ENCODE measurements at places on chromosomes 3 and 15.
A peak's percentile ranks its signal among the peaks of the same experiment; 100 is the strongest.

- DNase-seq, result no peak
Observed at GRCh38 chr3:51393564-51393963, 2.5 kb downstream of the RBM15B start.

GRCh38 chr15:66298803-66299251, 5.5 kb downstream of the DIS3L start:
- no peak for DNase-seq

DNA sequence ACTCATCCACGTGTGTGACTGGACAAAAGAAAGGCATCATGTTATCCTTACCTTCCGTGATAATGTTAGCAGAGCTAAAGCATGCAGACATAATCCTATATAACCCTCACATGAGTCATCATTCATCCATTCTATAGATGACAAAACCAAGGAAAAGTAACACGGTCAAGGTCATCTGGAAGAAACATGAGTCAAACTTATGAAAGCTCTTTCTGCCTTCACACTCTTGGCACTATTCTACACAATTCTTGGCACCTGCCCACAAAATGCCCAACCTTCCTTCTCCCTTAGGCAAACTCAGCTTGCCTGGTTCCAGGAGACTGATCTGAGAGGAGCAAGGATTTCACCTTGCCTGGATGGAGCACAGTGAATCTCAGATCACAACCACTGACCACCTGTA, 66.9 kb downstream of the PRICKLE2 start:
- no peak for DNase-seq

GRCh38 chr3:24139463-24140412, 194.7 kb downstream of the NR1D2 start:
- DNase-seq, result no peak

- DNase-seq, result no peak
Observed at GRCh38 chr15:43210172-43210745, 10.6 kb downstream of the EPB42 start.

DNA sequence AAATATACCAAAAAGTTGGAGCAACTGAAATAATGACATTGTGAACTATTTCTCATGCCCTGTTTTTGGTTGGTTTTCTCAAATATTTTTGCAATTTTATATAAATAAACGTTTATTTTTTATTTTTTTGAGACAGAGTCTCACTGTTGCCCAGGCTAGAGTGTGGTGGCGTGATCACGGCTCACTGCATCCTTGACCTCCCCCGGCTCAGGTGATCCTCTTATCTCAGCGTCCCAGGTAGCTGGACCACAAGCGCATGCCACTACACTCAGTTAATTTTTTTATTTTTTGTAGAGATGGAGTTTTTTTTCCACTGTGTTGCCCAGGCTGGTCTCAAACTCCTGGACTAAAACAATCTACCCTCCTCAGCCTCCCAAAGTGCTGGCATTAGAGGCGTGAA, 45.6 kb downstream of the YEATS2 start:
- no peak for DNase-seq

GRCh38 chr15:31471731-31472430, 145.2 kb downstream of the KLF13 start:
- DNase-seq, result no peak

DNA sequence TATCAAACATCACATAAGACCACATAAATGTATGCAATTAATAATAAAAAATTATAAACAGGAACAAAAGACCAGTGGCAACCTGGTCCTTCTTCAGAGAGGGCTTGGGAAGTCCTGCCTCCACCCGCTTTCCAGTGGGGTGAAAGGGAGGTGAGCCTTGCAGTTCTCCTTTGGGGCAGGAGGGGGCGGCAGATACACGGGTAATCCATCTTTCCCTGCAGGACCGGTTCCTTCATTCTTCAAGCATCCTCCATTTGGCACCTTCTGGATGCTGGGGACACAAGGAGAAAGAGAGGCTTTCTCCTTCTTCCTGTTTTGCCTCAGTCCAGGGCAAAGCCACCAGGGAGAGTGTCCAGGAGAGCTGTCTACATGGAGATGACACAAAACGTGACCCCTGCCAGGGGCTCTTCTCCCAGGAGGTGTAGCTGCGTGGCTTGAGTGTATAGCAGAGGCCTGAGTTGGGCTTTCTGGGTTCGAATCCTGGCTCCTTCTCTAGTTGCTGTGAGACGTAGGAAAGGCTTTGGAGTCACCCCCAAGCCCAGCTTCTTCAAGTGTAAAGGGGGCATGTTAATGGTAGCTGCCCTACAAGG, 23.2 kb downstream of the RPLP1 start:
- peak; percentile 77 for DNase-seq

DNA sequence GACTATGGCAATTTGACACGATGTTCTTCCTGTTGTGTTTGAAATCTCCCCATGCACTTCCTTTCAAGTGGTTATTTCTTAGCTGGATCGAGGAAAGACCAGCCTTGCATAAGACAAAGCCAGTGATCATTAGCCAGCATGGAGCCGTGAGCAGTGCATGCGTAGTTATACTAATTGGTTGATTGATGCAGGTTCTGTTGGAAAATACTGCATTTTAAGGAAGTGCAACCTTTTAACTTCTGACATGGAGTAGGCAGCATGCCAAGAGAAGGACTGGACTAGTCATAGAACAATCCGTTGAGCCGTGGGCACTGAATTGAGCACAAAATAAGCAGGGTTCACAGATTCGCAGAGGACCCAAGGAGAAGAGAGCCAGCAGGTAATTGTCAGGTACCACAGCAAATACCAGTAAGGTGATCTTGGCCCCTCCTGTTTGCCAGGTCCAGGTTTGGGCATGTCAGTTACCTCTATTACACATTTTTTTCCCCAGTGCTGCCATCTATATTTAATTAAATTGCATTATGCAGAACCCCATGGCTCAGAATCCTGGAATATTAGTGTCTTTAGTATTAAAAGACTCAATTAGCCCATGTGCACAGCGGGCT, 29.0 kb upstream of the BCL6 start:
- DNase-seq, result no peak

- DNase-seq, result no peak
Observed at GRCh38 chr15:41493902-41494189, 172 bp downstream of the ITPKA start.

- DNase-seq, result no peak
Observed at GRCh38 chr15:28116521-28117431, 17.7 kb upstream of the OCA2 start.

DNA sequence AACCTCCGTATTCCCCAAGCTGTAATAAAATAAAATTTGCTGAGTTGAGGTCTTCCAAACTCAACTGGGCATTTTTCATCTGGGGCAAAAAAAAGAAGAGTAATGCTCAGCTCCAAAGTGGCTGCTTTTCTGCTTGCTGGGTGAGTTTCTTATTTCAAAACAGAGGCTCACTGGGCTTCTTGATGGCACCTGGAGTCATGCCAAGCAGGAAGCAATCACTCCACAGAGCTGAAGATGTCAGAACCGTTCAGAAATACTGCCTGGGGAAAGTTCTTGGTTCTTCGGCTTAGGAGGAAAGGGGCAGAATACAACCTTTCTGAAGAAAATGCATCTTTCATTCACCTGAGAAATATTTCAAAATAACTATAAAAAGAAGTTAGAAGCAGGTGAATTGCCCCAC, 4.1 kb downstream of the CCR9 start:
- DNase-seq, result no peak

DNA sequence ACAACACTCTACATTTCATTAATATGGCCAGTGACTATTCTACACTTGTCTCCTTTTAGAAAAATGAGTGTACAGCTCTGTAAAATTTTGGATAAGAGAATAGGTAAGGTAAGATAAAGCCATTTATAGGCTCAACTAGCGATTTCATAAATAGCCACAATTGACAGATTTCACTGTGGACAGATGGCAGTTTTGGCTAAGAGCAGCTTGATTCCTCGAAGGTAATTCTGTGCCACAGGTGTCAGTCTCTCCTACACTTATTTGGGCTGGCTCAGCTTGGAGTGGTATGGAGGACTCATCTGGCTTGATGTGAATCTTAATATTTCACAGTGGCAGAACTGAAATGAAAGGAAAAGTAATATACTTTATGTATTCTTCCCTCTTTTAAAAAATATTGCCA, 536.7 kb upstream of the TBL1XR1 start:
- DNase-seq, result no peak

GRCh38 chr3:112395181-112395895, 62.4 kb downstream of the CD200 start:
- DNase-seq, result no peak

DNA sequence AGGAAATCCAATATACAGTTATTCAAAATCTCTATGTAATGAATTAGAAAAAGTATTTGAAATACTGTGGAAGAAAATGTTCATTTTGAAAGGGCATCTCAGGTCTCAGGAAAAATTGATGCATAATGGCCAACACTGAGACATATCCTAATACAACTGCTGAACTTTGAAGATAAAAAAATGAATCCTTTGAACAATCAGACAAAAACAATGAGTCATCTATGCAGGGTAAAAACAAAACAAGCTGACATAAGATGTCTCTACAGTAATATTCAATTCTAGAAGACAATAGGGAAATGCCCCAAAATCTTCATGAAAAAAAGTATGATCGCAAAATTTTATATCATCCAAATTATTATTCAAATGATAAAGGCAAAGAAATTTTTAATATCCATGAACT, 34.0 kb upstream of the ZNF280D start:
- DNase-seq, result no peak

DNA sequence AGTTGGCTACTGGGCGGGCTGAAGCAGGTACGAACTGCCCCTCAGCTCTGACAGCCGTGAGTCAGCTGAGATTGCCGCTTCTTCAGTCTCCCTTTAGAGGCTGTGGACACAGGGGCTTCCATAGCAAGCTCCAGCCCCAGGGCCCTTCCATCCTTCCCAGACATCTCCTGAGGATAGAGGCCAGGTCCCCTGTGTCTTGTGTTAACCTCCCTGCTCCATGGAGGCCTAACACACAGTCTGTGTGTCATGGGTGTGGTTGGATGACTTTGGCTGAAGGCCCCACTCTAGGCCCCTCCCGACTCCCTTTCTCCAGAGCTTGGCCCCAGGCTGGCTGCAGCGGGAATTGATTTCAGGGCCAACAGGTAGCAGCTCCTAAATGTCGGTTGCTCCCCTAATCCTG, 116.1 kb upstream of the TLE3 start:
- no peak for DNase-seq

DNA sequence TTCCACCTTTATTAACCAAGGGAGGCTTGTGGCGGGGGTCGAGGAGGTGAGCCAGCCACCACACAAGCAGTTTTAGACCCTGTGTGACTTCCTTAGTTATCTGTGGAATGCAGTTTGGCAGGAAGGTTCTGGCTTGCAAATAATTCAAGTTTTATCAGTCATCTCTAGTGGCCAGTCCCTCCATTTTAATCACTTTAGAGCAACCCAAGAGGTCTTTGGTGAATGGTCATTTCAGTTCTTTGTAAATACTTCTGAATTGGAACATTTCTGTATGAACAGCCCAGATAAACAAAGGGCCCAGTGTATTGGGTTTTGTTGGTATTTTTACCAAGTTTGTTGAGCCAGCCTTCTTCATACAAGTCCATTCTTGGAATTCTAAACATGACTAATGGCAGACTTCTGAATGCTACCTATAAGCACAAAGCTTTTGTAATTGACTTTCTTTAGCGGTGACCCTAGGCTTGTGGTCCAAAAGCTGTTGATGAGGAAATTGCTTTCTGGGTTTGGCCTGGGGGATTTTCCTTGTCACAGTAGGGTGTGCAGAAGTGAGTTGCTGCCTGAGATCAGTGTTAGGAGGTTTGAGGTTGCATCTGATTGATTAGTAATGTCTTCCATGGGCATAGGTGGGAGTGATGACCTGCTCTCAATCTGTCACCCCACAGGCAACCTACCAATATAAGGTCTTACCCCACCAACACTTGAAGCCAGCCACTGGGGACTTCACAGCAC, 193.3 kb upstream of the TOPAZ1 start:
- DNase-seq, result no peak

DNA sequence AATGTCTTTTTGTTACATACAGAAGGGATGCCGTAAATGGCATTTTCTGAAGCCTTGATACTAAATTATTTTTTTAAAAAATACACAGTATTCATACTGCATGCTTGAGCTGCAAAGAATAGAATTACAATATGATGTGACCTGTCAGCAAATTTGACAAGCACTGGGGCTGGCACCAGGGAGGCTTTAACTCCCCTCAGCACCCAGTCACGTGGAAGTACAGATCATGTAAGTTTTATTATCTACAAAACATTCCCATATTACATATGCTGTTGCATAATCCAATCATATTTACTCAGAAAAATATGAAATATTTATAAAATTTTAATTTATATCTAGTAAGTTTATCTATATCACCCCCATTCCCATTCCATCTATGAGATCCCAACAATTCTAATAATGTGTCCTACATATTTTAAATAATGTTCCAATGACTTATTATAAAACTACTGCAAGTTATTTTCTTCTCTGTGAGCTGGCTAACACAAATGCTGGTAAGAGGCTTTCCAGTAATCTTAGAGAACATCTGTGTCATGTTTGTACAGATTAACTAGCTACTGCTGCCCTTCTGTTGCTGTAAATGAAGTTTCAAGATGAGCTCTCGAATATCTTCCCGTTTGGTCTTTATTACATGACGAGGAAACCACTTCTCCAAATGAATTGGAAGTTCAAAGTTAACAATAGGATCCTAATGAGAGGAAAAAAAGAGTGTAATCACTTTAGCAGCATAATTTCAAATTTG, 5.2 kb upstream of the IMPG2 start:
- no peak for DNase-seq

- no peak for DNase-seq
Observed at GRCh38 chr3:178483704-178484103, 52.5 kb upstream of the KCNMB2 start.

All from activated naive CD4-positive, alpha-beta T cell treated with Interleukin-2 at 50 U/mL for 16 hours (primary cell).